ENCODE measurements at places on chromosomes 11 and 22.

- peak; percentile 43 for DNase-seq
Observed at GRCh38 chr11:46099963-46100316, 21.3 kb downstream of the PHF21A start.

GRCh38 chr22:30969532-30970355, 679 bp downstream of the TUG1 start:
- peak; percentile 75 for DNase-seq

GRCh38 chr11:86115542-86116385, 46.9 kb upstream of the PICALM start:
- no peak for DNase-seq

DNA sequence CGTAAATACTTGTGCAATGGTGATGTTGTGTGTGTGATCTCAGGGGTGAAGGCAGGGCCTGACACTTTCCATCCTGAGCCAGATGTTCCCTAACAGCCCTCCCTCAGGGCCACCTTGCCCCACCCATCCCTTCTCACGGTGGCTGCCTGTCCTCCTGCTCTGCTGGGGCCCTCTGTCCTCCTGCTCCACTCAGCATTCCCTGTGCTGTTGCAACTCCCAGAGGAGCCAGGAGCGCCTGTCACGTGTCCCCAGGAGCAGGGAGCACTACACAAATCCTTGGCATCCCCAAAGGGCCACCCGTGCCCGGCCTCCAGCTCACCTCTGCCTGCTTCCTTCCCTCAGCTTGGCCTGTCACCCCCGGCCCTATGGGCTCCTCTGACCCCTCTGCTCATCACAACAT, 10.2 kb upstream of the CSNK1E start:
- DNase-seq = no peak

GRCh38 chr11:123590296-123590912, 64.0 kb downstream of the SCN3B start:
- DNase-seq = no peak

- no peak for DNase-seq
Observed at GRCh38 chr11:115996125-115996807, 492.1 kb upstream of the CADM1 start.

GRCh38 chr11:11230802-11231562, 122.1 kb downstream of the CSNK2A3 start:
- peak; percentile 17 for DNase-seq

- DNase-seq = no peak
Observed at GRCh38 chr22:28904211-28904896, 21.0 kb downstream of the ZNRF3 start.

GRCh38 chr22:48646216-48646925, 1181.3 kb downstream of the BRD1 start:
- DNase-seq = no peak

- no peak for DNase-seq
Observed at GRCh38 chr11:111370902-111371578, 8.0 kb downstream of the POU2AF1 start.

- DNase-seq = no peak
Observed at GRCh38 chr11:69159150-69159852, 3.6 kb downstream of the SMIM38 start.

- DNase-seq = no peak
Observed at GRCh38 chr11:119874660-119875238, 145.7 kb upstream of the NECTIN1 start.

GRCh38 chr11:74339619-74340018, 28.2 kb upstream of the P4HA3 start:
- DNase-seq = no peak

GRCh38 chr11:44398266-44399030, 88.5 kb upstream of the ALX4 start:
- no peak for DNase-seq

DNA sequence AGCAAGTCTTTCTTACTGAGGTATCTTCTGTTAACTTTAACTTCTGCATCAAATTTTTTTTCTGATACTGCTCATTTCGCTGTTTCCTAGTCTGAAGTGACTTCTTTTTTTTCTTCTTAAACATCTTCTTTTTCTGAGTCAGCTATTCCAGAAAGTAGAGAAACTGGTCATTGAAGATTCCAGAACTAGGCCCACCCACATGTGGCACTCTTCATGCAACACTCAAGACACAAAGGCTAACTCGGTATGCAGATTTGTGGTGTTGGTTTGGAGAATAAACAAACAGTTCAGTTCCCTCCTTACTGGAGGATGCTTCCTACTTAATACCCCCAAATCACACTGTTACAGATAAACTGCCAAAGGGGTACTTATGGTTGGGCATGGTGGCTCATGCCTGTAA, 25.2 kb upstream of the MTCH2 start:
- DNase-seq = no peak

DNA sequence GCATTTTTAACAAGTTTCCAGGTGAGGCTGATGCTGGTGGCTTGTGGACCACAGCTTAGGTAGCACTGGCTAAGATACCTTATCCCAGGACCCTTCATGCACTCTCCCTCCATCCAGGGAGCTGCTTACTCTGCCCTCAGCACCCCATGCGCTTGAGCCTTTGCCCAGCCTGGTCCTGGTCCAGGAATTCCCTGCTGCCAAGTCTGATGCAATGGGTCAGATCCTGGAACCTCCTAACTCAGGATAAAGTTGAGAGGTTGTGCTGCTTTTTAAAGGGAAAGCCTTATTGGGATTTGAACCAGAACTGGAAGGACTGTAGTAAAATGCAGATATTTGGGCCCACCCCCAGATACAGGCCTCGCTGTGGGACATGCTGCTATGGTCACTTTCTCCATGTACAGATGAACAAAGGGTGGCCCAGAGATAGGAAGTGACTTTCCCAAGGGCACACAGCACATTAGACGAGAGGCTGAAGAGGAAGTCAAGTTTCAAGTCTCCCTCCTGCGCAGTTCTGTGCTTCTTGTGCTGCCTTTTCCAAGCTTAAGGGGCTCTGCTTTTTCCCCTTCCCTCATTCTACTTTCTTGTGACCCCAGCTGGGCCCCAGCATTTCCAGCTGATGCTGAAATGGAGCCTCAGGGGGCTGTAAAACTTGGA, 824 bp upstream of the LGALS12 start:
- no peak for DNase-seq

GRCh38 chr11:67501854-67502253, 3.3 kb downstream of the PITPNM1 start:
- DNase-seq = no peak

GRCh38 chr11:130449996-130450769, 1.7 kb downstream of the ADAMTS15 start:
- DNase-seq = peak; percentile 44

- peak; percentile 91 for DNase-seq
Observed at GRCh38 chr22:30208631-30209603, 37.6 kb downstream of the LIF start.

DNA sequence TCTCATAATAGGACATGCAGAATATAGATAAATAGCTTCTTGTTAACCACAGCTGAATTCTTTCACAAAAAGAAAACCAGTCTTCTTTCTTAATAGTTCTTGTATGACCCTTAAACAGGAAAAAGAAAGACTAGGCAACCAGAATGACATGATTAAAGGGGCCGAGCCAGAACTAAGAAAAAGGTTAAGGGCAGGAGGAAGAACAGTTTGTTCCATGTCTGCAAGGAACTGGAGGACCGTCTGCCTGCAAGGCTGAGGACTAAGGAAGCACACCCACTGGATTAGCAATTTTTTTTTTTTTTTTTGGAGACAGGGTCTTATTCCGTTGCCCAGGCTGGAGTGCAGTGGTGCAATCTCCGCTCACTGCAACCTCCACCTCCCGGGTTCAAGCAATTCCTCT, 26.0 kb upstream of the TMPRSS5 start:
- no peak for DNase-seq

DNA sequence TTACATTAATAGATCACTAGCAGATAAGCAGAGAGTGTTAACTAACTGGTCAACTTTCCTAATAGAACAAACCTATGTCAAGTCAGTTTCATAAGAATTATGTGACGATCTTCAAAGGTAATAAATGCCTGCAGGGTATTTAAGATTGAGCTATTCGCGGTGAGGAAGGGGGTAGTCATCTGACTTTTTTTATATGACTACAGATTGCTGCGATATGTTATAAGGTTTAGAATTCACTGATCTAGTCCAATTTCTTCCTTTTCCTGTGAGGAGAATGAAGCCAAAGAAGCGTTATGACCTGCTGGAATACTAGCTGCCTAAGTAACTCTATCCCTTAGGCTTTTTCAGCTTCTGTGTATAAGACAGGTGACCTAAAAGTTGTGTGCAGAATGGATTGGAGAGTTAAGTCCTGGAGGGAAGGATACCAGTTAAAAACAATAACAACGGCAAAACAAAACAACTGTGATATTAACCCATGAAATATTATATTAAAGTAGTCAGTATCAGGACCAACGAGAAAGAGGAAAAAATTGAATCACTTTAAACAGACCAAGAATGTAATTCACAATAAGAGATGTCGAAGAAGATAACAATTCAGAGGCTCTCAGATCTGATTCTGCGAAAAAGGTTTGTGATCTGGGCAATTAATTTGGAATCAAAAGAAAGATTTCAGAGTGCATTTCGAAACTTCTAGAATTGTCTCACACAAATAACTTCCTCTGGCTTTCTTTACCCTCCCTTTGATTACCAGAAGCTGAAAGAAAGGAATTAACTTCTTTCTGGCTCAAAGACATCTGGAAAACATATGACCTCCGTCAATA, 630 bp downstream of the CASP4 start:
- DNase-seq = peak; percentile 20

DNA sequence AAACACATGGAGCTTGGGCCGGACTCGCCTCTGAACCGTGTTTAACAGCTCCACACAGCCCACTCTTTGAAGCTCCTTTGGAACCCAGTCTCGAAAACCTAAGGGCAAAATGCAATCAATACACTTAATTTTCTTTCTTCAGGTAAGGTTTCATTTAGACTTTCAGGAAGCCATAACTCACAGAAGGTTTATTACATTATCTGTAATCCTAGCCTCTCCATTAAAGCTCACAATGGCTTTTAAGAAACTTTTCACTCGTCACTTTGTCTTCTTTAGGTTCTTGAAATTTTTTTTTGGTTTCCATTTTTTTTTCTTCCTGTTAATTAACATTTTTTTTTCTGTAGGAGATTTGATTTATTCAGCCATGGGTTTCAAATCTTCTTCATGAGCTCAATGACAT, 91.3 kb downstream of the ARL14EP start:
- no peak for DNase-seq

DNA sequence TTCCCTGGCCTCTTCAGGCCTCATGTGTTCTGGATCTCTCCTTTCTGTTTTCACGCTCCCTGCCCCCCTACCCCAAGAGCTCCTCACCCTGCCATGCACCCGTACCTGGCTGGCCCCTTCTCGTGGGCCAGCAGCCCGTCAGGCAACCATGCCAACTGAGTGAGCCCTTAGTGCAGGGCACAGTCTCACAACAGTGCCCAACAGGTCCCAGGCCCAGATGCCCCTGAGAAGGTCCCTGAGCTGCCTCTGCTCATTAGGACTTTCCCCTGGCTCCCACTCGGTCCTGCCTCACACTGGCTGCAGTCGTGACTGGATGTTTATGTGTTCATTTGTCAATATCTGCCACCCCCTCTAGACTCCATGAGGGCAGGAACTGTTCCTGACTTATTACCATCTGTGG, 44.8 kb upstream of the IGSF9B start:
- DNase-seq = no peak

DNA sequence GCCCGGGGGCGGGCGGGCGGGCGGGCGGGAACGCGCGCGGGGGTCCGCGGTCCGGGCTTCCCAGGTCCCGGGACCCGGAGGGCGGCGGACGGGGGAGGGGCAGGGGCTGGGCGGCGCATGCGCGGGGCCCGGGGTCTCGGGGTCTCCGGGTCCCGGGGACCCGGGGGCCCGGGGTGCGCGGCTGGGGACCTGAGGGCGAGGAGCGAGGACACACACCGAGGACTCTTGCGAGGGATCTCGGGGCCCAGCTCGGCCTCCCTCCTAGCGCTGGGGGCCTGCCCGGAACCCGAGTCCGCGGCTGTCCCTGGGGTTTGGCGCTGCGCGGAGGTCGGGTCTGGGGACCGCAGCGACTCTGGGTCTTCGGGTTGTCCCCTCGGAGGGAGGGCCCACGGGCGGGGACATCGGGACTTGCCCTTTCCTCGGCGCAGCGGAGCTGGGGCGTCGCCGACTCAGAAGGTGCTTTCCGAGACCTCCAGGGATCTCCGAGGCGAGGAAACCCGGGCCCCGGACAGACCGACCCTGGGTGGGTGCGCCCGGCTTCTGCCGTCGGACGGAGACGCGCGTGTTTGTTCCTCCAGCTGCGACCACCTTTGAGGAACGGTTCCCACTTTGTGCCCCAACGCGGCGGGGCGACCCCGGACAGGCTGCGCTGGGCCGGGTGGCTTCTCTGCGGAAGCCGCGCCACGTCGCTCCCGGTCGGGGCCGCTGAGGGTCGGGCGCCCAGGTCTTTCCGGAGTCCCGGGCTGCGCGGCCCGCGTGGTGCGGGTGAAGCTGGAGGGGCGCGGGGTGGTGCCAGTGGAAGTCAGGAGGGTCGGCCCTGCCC, 540 bp downstream of the PPARA start:
- DNase-seq = peak; percentile 66

- no peak for DNase-seq
Observed at GRCh38 chr11:19420868-19421533, 180.3 kb upstream of the E2F8 start.

DNA sequence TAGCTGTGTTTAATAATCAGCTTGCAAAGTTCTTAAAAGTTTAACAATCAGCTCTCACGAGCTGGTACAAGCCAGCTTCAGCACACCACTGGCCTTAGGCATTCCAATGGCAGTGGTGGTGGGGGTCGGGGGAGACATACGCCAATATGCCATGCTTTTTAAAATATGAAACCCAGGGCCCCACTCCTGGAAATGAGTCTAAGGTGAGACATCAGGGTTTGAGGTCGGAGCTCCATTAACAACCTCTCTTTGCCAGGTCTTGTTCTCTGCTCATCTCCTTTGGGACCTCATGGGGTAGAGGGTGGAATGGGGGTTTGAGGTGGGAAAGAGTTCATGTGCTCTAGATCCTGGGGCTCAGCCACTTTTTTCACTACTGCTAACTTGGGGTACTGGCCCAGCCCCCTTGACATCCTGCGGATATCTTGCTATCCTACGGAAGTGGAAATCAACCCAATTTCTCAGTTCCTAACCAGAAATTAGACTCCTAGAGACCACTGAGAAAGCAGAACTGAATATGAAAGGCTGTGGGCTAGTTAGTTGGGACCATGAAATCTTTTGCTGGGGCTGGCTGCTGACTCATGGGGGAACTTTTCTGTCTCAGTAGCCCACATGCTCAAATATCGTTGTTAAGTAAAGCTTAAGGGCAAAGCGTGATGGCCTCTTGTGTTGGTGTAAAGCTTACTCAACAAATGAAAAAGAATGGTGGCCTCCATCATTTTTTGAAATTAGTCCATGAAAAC, 90.1 kb downstream of the PDHX start:
- DNase-seq = peak; percentile 55
